ENCODE measurements at places on chromosomes 3 and 15.

DNA sequence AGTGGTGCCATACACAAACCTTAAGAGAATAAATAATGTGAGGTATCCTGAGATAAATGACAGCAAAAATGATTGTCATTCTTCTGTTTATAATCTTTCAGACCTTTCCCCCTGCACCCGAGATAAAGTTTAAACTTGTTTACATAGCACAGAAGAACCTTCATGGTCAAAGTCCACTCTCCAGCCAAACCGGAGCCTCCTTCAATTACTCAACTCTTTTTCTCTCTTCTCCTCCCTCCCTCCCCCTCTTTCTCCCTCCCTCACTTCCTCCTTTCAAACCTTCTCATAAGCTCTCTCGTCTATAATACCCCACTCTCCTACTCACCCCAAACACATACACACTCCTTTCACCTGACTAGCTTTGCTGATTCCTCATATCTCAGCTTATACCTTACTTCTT is 198.9 kb downstream of the EFHB start:
- no peak for DNase-seq

DNA sequence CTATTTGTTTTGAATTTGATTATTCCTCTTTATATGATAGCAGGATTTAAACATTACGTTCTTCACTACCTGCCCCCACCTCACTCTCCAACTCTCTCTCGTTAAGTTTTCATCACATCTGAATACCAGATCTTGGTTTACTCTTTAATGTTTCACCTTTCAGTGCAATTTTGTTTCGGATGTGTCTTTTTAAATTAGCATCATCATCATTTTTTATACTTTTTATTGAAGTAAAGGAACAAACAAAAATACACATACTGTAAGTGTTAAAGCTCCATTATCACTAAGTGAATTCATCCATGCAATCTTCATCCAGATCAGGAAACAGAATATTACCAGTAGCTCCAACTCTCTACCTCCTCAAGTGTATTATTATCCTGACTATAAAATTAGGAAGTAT is 310.6 kb downstream of the C3orf38 start:
- DNase-seq, result no peak

DNA sequence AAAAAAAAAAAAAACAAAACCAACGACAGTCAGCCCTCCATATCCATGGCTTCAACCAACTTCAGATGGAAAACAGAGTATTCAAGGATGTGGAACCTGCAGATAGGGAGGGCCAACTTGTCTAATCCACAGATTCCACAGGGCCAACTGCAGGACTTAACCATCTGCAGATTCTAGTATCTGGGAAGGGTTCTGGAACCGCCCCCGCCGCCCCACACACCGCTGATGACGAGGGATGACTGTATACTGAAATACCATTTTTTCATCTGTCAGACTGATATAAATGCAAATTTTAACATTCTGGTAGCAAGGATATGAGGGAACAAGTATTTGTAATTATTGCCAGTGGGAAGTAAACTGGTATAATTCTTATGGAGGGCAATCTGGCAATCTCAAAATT is 29.5 kb downstream of the ADPGK start:
- DNase-seq, result no peak

GRCh38 chr3:73234354-73235014 is 173.0 kb downstream of the EBLN2 start:
- no peak for DNase-seq

- DNase-seq, result no peak
Measured at GRCh38 chr15:48563934-48564333, 81.6 kb downstream of the FBN1 start.

- DNase-seq, result no peak
Measured at GRCh38 chr3:128193168-128193567, 39.9 kb downstream of the EEFSEC start.

DNA sequence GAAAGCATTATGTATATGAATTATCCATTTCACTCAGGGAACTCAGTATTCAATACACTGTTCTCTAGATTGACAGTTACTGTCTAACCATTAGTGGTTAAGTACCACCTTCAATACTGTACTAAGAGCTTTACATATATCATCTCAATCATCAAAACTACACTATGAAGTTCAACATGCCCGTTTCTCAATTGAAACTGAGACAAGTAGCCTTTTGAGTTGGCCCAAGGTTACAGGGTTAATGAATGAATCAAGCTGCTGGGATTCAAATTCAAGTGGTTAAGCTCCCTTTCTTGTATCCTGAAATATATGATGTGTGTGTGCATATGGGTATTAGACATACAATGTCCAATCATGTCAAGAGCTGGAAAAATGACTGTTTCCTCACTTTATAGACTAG is 5.8 kb downstream of the TASOR start:
- no peak for DNase-seq

DNA sequence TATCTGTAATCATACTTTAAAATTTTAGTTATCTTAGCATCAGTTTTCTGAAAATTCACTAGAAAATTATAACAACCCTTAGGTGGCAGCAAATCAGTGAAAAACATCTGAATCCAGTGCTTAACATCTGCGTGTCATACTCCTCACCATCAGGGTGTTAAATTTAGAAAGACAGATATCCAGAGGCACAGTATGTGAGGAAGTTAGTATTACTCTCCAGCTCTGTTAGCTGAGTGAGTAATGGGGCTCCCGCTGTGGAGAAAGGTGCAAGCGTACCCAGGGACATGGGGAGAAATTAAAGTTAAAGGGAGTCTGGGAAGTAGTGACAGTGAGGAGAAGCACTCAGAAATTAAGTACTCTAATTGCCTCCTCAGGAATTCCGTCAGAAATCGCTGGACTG is 50.9 kb downstream of the CEP63 start:
- DNase-seq, result no peak

- DNase-seq, result peak; percentile 24
Measured at GRCh38 chr3:159029306-159030026, 227.6 kb downstream of the MFSD1 start.

- no peak for DNase-seq
Measured at GRCh38 chr3:113057117-113057516, 66.3 kb downstream of the GTPBP8 start.

DNA sequence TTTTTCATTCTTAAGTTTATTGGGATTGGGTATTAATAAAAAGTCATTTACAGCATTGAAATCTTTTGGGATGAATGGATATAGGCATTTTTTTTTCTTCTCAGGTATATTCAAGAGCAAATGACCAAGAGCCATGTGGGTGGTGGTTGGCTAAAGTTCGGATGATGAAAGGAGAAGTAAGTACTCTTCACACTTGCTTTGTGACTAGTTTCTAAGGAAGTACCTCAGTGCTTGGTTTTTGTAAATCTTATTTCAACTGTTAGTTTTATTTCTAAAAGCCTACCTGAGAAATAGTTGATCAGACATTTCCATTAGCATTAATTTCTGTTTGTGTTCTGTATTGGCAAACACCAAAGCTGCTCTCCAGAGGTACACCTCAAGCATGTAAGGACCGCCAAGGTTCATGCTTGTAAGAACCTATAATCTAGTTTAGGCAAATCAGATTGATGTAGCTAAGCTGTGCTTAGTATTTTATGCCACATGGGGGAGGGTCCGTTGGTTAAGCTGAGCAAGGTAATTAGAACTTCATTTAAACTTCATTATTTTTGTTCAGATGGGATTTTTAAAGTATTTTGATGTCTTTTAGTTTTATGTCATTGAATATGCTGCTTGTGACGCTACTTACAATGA is 35.4 kb downstream of the FXR1 start:
- DNase-seq, result no peak

DNA sequence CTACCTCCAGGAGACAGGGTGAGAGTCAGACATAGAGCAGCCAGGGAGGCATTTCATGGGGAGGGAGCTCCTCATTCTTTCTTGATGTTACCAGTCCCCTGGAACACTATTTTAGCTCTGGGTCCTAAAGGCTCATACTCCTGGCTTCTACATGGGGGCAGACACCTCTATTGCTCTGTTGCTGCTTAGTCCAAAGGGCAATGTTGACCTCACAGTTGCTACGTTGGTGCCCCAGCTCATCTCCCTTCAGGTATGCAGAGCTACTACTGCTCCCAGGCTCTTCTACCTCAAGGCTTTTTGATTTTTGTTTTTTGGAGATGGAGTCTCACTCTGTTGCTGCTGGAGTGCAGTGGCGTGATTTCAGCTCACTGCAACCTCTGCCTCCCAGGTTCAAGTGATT is 245.6 kb upstream of the LRRFIP2 start:
- no peak for DNase-seq

GRCh38 chr15:72098040-72098439 is 19.9 kb downstream of the MYO9A start:
- no peak for DNase-seq

DNA sequence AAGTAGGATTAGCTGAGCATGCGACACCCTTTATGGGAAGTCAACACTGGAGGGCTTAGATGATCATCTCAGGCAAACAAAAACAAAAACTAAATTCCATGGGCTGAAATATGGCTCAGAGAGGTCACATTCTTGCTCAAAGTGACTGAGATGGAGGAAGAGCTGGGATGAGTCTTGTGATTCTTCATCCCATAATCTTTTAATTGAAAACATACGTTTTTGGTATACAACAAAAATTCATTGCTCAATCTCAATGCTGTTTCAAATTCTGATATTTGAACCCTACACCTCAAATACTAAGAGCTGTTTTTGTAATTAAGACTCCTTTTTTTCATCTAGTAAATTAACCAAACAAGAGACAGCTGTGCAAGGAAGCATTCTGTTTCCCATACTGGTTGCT is 257.0 kb downstream of the NR1D2 start:
- DNase-seq, result no peak

DNA sequence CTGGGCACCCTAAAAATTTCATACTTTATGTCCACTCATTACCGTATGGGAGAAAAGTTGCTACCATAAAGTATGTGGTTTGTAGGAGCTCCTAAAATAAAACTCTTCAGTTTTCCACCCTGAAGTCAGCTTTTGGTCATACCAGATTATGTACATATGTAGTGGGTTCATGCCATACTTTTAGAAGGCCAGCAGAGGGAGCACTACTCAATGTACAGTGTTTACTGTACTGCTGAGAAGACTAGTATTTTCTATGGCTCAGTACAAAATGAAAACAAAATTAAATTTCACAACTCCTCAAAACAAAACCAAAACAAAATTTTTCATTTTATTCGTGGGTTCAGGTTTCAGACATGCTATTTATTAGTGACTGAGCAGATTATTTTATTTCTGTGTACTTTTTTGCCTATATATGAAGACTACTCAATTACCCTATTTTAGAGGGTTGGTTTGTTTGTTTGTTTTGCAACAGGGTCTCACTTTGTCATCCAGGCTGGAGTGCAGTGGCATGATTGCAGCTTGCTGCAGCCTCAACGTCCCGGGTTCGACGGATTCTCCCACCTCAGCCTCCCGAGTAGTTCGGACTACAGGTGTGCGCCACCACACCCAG is 24.3 kb downstream of the NXPE3 start:
- peak; percentile 82 for DNase-seq

DNA sequence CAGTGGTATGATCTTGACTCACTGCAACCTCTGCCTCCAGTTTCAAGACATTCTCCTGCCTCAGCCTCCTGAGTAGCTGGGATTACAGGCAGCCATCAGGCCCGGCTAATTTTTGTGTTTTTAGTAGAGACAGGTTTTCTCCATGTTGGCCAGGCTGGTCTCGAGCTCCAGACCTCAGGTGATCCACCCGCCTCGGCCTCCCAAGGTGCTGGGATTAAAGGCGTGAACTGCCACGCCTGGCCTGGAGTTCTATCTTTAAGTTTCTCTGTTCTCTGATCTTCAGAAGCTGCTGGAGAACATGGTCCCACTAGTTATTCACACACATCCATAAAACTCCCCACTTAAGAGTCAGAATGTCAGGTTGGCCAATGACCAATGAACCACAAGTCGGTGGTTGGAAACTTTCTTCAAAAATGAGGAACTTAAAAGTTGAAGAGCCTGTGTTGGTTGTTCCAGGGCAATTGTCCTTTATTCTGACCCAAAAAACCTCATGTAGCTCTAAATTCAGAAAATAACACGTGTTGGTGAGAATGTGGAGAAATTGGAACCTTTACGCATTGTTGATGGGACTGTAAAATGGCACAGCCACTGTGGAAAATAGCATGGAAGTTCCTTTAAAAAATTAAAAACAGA is 55.9 kb upstream of the PIK3CB start:
- no peak for DNase-seq

DNA sequence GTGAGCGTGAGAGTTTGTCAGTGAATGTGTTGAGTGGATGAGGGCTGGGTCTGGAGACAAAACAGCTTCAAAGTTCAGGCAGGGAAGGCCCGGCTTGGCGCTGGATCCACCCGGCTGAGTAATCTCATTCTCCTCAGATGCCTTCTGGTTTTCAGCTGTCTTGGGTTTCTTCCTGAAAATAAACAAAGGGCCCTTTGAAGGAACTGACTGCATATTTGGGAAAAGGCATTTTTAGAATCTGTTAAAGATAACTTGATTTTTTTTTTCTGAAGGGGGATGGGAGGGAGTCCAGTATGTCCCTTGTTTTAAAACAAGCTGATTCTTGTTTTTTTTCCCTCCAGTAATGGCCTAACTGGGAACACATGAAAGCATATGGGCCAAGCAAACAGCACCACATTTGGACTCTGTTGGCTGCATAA is 86.4 kb downstream of the TIGIT start:
- peak; percentile 51 for DNase-seq

- DNase-seq, result no peak
Measured at GRCh38 chr3:193052354-193053045, 134.8 kb upstream of the MB21D2 start.

- no peak for DNase-seq
Measured at GRCh38 chr15:96505014-96505413, 174.5 kb downstream of the NR2F2 start.

GRCh38 chr15:40695469-40695890 is 506 bp downstream of the RAD51 start:
- DNase-seq, result peak; percentile 54

GRCh38 chr3:125375950-125376679 is 990 bp upstream of the ZNF148 start:
- DNase-seq, result peak; percentile 81

GRCh38 chr3:189236352-189236751 is 64.6 kb downstream of the TPRG1 start:
- no peak for DNase-seq

DNA sequence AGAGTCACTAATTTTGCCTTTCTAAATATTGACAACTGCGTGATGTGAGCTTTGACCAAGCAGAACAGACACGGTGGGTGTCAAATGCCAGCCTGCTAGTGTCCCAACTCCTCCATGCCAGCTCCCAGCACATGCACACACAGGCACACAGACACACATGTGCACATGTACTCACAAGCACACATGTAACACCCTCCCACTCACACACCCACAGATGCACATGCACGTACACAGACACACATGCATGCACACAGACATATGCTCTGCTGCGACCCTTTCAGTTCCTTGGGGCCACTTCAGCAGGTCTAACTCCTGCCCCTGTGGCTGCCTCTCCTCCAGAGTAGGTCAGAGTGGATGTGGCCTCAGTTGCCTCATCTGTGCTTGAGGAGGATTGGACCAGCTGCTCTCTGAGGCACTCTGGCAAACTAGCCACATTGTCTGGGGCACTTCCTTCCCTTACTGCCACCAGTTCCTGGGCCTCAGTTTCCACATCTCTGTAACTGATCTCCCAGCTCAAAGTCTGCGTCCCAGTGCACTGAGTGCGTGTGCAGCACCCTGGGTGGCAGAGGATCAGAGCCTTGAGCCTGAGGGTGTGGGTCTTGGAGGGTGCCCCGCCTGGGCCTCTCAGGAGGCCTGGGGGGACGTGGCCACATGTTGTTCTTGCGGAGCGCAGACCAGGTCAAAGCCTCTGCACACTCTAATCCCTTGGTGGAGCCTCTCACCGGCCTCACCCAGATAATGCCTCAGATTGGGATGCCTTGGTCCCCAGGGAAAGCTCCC is 55.0 kb upstream of the PRR23E start:
- no peak for DNase-seq

Measured in ELR (cell line).